CD4-positive, alpha-beta T cell treated with Interleukin-4 for 1 hour (primary cell): ENCODE measurements at places on chromosomes 1 and 21.

GRCh38 chr1:113276507-113276906, 113.8 kb upstream of the MAGI3 start:
- DNase-seq, result no peak

DNA sequence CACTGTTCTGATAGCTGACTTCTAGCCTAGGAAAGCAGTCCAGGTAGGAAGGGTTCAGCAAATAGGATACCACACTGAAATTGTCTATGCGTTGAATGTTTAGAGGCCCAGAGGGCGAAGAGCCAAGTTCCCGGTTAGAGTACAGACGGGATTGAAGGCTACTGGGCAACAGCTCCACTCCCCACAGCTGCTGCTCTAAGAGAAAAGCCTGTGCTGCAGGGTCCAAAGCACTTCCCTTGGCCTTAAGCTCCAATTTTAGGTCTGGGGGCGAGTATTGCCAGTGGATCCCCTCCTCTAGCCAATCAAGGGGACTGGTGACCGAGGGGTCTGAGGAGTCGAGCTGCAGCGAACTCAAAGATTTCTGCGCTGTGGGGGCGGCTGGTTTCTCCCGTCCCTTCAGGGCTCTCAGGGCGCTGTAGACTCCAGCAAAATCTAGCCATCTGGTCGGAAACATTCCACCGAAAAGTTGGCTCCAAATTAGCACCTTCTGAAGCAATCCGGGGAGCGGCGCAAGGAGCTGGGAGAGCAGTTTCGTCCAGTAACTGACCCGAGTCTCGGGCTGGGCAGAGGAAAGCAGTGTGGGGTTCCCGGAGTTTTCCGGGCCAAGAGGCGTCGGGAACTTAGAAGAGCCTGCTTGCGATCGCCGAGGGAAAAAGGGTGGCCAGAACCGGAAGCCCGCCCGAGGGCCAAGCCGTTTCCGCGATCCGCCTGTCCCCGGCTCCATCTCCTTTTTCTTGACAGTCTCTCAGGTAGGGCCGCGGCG, 748 bp downstream of the PPP1R15B start:
- DNase-seq, result no peak

DNA sequence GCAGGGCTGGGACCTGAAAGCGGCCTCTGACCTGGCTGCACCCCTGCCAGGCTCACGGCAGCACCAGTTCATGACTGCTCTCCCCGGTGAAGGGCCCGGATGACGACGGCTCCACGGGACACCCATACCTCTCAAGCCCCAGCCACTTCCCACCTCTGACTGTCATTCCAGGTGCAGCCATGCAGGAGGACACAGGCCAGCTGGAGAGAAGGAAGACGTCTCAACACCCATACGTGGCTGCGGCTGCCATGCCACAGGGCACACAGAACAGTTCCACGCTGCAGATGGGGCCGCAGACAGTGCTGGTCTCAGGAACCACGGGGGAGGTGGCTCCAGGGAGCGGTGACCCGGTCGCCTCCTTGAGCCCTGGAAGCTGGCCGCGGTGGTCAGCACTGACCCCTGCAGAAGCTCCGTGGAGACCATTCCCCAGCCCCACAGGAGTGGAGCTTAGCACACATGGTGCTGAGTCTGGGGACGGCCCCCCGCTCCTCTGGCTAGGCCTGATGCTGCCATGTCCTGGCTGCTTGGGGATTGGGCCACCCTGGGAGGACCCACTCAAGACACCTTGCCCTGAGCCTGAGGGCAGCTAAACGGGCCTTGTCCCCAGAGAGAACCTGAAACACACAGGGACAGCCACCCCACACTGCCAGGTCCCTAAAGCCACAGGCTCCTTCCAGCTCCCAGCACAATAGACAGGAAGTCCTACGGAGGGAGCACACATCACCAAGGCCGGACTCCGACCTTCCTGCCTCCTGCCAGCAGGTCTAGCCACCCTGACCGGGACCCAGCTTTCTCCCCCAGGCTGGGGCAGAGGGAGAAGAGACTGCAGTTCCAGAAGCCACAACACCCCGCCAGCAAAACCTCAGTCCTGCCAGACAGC, 8.6 kb downstream of the WNT9A start:
- no peak for DNase-seq

DNA sequence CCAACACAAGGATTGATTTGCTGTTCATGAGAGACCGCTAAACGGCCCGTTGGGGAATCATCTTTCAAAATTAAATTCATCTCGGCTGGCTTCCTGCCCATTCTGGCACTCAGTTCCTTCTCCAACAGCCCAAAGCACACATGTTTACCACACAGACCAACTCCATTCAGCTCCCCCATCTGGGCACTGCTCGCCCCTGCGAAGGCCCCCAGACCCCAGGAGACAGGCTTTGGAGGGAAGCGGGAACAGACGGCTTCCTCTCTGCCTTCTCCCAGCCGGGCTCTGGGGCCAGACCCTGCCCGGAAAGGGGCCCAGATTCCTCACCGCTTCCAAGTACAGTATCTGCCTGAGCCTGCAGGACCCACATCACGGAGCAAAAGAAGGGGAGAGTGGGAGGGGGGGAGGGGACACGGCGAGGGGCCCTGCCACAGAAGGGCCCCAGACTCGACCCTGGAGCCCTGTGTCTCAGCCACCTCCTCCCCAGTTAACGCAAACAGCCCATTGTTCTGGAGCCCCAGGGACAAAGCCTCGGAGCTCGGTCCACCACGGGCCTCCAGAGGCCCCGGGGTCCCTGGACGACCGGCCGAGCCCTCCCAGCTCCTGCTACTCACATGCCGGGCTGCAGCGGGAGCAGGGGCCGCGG, 660 bp downstream of the MEGF6 start:
- DNase-seq, result no peak

- no peak for DNase-seq
Measured at GRCh38 chr1:90277270-90277669, 282.4 kb downstream of the ZNF326 start.

- DNase-seq, result no peak
Measured at GRCh38 chr1:181789395-181789794, 272.1 kb downstream of the ZNF648 start.

GRCh38 chr1:156124557-156125483, 10.3 kb downstream of the LMNA start:
- DNase-seq, result peak; percentile 72

- DNase-seq, result no peak
Measured at GRCh38 chr1:157047062-157047410, 1.5 kb upstream of the ARHGEF11 start.

- no peak for DNase-seq
Measured at GRCh38 chr1:177441281-177441680, 270.5 kb downstream of the BRINP2 start.

DNA sequence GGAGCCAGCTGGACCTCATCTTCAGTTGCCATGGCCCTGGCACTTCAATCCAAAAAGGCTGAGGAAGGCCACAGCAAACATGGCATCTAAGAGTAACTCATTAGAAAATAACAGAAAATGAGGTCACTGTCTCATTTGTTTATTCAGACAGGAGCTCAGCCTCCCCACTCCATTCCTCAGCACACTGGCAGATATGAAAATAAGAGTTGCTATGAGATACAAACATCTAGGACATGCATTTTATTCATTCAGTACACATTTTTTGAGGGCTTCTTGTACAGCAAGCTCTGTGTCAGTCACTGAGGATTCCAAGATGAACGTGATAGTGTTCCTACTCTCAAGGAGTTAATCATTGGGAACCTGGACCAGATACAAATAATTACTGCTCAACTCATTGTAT, 32.7 kb upstream of the TMEM125 start:
- DNase-seq, result no peak

DNA sequence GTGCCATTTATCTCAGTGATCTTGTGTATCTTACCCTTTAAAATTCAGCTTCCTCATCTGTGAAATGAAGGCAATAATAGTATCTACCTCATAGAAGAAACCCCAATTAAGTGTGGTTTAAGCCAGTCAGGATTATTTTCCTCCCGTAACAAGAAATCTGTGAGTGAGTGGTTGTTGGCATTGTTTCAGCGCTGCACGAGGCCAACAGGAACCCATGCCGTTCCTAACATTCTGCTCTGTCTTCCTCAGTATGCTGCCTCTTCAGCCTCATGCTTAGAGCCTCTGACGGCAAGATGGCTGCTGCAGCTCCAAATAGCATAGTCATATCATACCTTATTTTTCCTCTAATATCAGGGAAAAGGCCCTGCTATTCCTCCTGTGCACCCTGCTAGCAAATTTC, 289.7 kb downstream of the TM2D1 start:
- no peak for DNase-seq

GRCh38 chr21:42580076-42580792, 66.6 kb downstream of the SLC37A1 start:
- DNase-seq, result no peak

DNA sequence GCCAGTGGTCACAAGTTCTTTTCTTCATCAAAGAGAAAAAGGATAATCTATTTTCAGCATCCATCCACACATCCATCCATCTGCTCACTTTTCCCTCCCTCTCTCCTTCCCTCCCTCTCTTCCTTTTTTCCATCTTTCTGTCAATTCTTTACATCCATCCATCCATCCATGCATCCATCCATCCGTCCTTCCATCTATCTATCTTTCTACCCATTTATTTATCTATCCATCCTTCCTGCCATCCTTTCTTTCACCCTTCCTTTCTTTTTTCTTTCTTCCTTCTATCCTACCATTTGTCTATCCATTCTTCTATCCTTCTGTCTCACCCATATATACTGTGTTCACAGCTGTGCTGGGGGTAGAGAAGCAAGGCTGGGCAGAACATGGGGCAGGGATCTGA, 212.4 kb upstream of the GALNT2 start:
- no peak for DNase-seq

- DNase-seq, result no peak
Measured at GRCh38 chr21:34561806-34562205, 49.8 kb upstream of the KCNE1 start.

GRCh38 chr1:108080448-108080847, 115.5 kb upstream of the VAV3 start:
- peak; percentile 46 for DNase-seq

- no peak for DNase-seq
Measured at GRCh38 chr1:206015071-206015470, 8.6 kb downstream of the CTSE start.

DNA sequence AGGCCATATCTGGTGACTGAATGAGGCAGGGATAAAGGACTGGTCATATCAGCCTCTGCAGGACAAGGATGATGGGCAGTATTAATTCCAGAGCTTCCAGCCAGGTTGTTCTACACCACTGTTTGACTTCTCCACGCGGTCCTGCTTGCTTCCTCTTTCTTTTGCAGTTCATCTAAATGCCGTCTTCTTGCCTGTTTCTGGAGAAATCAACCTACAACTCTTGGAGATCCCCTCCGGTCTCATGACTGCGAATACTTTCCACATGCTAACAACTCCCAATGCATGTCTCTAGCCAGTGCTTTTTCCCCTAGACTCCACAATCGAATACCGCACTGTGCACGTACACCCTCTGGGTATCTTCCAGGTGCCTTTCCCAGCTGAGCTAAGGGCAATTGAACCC, 14.1 kb upstream of the TIAM1 start:
- DNase-seq, result no peak

GRCh38 chr1:243364330-243364729, 108.5 kb downstream of the SDCCAG8 start:
- no peak for DNase-seq

DNA sequence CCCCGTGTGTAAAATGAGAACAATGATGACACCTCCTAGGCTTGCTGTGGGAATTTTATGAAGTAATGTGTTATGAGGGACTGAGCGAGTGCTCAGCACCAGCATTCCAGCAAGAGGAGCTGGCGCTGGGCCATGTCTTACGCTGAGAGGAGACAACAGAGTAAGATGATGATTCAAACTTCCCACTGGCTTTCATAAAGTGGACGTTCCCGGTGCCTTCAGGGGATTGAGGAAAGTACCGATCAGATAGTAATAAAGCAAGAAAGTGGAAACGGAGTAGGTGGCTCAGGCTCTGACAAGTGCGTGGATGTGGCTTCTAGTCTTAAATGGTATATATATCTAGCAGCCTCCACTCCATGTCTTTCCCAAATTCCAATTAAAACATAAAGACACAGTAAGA, 23.8 kb downstream of the EPHA10 start:
- DNase-seq, result no peak

GRCh38 chr1:58720680-58721079, 20.8 kb upstream of the MYSM1 start:
- no peak for DNase-seq

- DNase-seq, result no peak
Measured at GRCh38 chr1:9435854-9436640, 103.2 kb upstream of the SLC25A33 start.

DNA sequence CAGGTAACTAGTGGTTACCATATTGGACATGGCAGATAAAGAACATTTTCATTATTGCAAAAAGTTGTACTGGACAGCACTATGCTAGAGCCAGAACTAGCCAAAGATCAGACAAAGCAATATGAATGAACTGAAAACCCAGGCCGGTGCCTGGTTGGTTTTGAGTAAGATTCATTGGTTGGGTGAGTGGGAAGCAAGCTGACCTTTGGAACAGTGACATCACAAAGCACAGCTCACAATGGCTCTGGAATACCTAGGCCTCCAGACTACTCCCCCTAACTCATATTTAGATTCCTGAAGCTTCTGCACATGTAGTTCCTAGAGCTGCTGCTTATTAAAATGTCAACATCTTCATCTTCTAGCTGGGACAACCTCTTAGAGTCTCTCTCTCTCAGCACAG, at the start of gene TMCO2:
Gene TMCO2, plus strand, starts transcription at position 283 of the 400 bp plus-strand sequence. Its CDS starts 57 bp downstream, at position 340.
- no peak for DNase-seq

DNA sequence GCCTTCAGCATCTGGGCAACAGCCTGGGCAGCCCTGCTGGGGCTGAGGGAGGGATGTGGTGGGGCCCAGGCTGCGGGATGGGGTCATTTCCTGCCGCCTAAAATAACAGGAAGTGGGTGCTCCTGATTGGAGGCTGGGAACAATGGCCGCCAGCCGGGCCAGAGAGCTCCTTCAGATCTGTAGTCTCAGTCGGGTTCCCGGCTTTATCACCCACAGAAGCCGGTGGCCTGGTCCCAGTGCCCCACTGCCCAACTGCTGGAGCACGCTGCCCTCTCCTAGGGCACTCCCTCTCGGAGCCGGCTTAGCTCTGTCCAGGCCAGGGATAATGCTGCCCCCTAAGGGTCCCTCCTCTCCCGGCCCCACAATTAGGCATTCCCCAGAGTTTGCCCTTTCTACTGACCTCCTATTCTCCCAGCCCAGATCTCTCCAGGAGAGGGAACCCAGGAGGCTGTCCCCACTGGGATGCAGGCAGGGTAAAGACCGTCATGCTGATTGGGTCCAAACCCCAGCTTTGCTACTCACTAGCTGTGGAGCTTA, 5.1 kb downstream of the MAP7D1 start:
- DNase-seq, result peak; percentile 72

- peak; percentile 36 for DNase-seq
Measured at GRCh38 chr1:25917996-25918395, 11.8 kb upstream of the STMN1 start.

GRCh38 chr1:234683861-234684632, 74.1 kb upstream of the IRF2BP2 start:
- peak; percentile 62 for DNase-seq
